Breast epithelium (tissue), 4 donors: ENCODE measurements at places on chromosomes 2 and 18. TPM values are rescaled to one million over a fixed set of nuclear protein-coding genes. Genes with fewer than 3 reads are reported as not detected.

GRCh38 chr2:43540021-43540779 is 55.6 kb downstream of the THADA start:
- peak; percentile 72 for DNase-seq

- no peak for DNase-seq
Observed at GRCh38 chr2:236341721-236342120, 77.5 kb upstream of the ASB18 start.

DNA sequence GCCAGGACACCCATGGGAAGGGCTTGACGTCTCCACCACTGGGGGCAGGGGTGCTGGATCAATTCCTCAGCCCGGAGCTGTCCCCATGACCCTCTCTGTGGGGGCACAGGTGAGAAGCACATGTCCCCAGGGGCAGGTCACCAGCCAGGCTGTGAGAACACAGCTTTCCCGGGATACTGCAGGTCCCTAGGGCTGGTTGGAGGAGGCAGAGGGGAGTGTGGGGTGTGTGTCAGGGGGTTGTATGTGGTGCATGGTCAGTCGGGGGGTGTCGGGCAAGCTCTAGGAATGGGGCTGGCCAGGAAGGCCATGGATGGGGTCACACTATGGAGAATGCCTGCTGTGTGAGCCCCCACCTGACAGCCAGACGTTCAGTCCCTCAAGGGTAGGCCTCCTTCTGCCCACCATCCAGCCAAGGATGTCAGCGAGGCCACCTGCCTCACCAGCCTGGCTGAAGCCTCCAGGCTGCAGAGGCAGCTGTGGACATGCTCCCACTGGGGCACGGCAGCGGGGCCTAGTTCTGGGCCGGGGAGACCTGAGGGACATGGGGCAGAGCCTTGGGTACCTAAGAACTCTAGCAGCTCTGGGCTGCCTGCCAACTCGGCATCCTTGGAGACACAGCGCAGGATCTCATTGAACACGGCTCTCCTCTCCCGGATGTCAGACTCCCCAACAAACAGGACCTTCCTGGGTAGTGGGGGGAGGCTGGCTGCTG is 10.3 kb downstream of the HS1BP3 start:
- no peak for DNase-seq

The DGKD gene
- 17.1 TPM for total RNA-seq

The ELOA2 gene
- total RNA-seq: not detected

The LPIN2 gene
- total RNA-seq: 38.1 TPM

- no peak for DNase-seq
Observed at GRCh38 chr2:132721938-132722337, 51.9 kb upstream of the LYPD1 start.

DNA sequence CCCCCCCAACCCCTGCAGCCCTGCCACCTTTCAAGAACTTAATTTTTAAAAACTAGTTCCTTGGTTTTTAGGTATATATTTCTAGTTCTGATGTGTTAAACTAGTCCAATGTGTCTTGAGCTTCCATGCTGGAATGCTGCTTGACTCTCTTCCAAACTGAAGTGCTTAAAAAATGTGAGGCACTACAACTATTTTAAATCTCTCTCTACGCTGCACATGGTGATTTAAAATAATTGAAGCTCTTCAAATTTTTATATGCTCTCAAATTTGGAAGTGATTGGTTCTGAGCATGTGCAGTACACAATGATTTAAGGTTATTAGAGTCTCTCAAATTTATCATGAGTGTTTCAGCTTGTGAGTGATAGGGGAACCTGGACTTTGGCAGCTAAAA is 192.6 kb upstream of the ZEB2 start:
- no peak for DNase-seq

The PER2 gene
- total RNA-seq: 29.7 TPM

GRCh38 chr2:28638102-28638501 is 113.5 kb upstream of the PPP1CB start:
- no peak for DNase-seq

- no peak for DNase-seq
Observed at GRCh38 chr18:24741965-24742724, 281.7 kb downstream of the HRH4 start.

- no peak for DNase-seq
Observed at GRCh38 chr2:108492364-108492763, 41.9 kb upstream of the LIMS1 start.

DNA sequence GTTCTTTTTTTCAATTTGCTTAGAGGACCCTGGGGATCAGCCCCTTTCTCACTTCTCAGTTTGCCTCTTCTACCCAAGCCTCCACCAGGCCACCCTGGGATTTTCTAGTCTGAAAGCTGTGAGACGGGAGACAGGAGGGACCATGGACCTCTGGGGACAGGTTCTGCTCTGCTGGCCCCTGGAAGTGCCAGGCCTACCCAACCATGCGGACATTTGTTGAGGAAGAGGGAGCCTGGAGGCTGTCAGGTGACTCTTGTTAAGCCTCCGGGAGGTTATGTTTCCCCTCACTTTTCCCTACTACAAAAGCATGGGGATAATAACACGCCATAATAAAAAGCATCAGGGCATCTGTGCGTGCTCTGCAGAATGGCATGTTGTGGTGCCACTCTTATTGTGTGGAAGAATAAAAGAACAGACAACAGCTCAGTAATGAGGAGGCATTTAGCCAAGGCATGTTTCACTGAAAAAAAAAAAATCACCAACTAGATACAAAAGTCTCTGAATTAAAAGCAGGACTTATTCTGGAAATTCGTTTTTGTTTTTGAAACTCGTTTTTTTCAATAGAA is 48.3 kb upstream of the PLA2R1 start:
- no peak for DNase-seq

GRCh38 chr2:177275040-177275742 is 10.7 kb upstream of the NFE2L2 start:
- DNase-seq: no peak

The TMEM247 gene
- not detected for total RNA-seq

- DNase-seq: no peak
Observed at GRCh38 chr2:231764760-231765159, 16.3 kb downstream of the PDE6D start.

DNA sequence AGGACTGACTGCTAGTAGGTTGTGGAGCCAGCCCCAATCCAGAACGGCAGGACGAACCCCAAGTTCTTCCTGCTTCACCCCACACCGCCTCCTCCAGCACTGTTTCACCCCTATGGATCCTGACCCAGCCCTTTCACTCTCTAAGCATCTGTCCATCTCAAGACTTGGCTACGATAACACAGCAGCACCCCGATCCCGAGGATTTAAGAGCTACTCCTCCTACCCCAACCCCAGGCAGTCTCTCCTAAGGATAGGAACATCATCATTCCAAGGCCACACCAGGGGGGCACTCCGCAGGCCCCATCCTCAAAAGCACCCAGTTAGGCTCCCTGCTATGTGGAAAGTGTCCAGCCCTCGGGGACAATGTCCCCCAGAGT is 645 bp downstream of the KCTD18 start:
- DNase-seq: no peak

The AP1S3 gene
- 4.7 TPM for total RNA-seq

The LYPD1 gene
- total RNA-seq: not detected

GRCh38 chr2:214899751-214900150 is 90.3 kb upstream of the BARD1 start:
- DNase-seq: no peak

DNA sequence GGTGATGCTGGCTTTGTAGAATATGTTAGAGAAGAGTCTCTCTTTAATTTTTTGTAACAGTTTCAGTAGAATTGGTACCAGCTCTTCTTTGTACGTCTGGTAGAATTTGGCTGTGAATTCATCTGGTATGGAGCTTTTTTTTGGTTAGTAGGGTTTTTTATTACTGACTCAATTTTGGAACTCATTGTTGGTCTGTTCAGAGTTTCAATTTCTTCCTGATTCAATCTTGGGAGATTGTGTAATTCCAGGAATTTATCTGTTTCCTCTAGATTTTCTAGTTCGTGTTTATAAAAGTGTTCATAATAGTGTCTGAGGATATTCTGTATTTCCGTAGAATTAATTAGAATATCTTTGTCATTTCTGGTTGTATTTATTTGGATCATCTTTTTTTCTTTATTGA is 943.5 kb downstream of the TRIB2 start:
- no peak for DNase-seq

The ITSN2 gene
- total RNA-seq: 43.4 TPM

The C18orf63 gene
- not detected for total RNA-seq

GRCh38 chr2:171260471-171261424 is 100.1 kb upstream of the TLK1 start:
- no peak for DNase-seq

GRCh38 chr2:194166818-194167217 is 1490.2 kb upstream of the SLC39A10 start:
- DNase-seq: no peak

DNA sequence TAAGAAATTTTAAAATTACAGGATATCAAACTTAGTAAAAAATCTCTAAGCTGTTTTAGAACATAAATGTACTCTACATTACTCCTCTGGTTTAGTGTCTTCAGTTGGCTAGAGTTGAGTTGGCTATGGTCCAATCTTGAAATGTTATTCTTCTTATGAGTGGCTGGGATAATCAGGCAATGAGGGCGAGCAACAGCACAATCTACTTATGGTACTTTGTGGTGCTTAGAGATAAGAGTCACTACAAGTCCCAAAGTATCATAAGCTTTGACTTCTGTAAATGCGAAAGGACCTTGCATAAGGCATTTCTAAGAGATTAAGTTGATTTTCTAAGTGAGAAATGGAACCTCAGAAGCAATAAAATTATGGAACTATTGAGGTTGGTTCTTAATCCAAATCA is 361.7 kb downstream of the GPD2 start:
- no peak for DNase-seq

DNA sequence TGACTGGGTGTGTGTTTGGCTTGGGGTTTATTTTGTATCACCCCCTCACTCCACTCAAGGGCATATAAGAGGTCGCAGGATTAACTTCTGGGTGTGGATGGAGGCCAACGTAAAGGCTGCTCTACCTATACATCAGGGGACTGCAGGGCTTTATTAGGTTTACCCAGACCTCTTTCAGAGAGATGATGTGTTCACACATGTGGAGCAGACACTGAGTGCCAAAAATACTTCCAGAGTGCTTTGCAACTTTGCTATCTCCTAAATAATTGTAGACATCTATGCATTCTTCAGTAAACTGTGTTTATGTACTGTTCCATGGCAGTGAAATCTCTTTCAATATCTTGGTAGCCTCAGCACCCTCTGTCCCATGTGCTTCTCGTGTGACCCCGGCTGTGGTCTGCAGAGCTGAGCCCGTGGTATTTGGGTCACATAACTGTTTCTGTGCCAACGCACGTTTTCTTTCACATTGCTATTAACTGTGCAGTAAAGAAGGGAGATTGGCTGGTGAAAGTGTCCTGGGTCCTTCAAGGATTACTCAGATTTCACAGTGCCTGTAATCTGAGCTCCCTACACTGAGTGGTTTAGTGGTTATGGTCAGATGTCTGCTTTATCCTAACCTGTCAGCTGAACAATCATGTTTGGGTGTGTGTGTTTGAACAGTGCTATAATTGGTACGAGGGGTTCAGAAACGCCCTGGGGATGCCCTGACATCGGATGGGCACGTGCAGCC is 208.1 kb downstream of the VAPA start:
- no peak for DNase-seq

GRCh38 chr2:70796262-70796661 is 5.8 kb upstream of the FIGLA start:
- DNase-seq: no peak

GRCh38 chr2:36952748-36953197 is 13.6 kb downstream of the STRN start:
- DNase-seq: no peak

GRCh38 chr2:120670371-120670770 is 65.3 kb upstream of the GLI2 start:
- DNase-seq: no peak

- no peak for DNase-seq
Observed at GRCh38 chr18:37717656-37718055, 152.1 kb upstream of the CELF4 start.

DNA sequence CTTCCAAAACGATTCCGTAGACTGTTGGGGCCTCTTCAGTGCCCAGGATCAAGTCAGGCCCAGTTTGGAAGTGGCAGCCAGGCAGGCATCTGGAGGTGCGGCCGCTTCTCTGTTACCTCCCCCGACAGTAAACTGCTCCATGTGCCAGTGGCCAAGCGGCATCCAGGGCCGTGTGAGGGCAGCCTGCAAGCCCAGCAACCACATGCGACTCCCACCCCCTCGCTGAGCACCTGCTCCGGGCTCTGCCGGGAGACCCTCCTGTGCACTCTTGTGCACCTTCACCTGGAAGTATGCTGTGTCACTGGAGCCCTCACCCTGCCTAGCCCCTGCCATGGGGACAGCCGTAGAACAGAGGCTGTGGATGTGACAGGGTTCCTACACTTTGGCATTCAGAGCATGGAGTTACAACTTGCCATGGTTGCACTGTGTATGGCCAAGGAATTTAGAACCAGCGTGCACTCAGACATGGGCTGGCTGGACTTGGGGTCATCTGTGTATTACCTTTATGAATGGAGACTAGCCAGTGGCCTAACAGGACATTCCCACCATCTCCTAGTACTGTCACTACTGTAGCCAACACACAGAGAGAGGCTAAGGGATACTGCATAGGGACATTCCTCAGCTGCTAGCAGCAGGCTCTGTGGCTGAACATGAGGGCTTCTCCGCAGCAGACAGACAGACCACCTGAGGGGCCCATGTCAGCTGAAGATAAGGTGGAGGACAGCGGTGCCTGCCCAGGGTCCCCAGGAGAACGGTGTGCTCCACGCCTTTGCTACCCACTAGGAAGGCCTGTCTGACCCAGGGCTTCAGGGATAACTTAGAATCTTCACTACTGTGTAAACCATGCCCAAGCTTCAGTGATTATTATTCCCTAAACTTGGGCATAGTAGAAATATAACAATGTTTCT is 25.0 kb upstream of the FAHD2A start:
- peak; percentile 38 for DNase-seq

GRCh38 chr2:144834363-144834762 is 314.4 kb upstream of the ZEB2 start:
- no peak for DNase-seq
